ENCODE measurements at places on chromosomes 2 and 18. TPM values are rescaled to one million over a fixed set of nuclear protein-coding genes. Genes with fewer than 3 reads are reported as not detected.

DNA sequence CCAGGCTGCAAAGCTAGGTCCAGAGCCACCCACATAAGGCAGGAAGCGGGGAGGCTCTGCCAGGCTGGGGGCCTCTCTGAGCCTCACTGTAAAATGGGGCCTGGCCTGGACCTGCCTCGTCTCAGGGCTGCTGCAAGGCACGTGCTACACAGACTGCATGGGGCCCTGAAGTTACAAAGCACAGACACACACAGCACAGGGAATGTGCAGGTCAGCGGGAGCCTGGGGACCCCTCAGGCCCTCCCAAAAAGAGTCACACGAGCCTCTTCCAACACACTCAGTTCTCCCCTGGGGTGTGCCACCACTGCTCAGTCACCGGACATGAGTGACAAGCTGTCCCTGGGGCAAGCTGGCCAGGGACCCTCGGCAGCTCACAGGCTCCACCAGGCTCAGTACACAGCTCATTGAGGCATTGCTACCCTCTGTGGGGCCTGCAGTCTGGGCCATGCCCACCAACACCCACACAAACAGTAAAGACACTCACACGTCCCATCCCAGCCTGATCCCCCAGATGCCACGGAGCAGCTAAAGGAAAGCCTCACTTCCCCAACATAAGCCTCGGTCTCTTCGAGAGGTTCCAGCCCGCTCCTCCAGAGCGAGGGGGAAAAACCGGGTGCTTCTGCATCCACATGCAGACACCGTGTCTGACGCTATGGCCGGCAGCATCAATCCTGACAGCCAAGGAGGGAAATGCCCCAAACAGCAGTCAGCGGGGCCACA lies 33.7 kb downstream of the BOK start:
- no peak overlapping the region for H3K27ac ChIP-seq
- no peaks in the 10 kb centered on the region for H3K27me3 ChIP-seq
- H3K4me3 ChIP-seq = no peak overlapping the region
- no peaks in the 10 kb centered on the region for H3K4me1 ChIP-seq
- H3K36me3 ChIP-seq = peaks cover 38% of the 10 kb centered on the region

- H3K4me3 ChIP-seq = no peak overlapping the region
- no peaks in the 10 kb centered on the region for H3K27me3 ChIP-seq
- H3K36me3 ChIP-seq = no peaks in the 10 kb centered on the region
These were observed 55.6 kb downstream of the VIL1 start for GRCh38 chr2:218474527-218474926.

DNA sequence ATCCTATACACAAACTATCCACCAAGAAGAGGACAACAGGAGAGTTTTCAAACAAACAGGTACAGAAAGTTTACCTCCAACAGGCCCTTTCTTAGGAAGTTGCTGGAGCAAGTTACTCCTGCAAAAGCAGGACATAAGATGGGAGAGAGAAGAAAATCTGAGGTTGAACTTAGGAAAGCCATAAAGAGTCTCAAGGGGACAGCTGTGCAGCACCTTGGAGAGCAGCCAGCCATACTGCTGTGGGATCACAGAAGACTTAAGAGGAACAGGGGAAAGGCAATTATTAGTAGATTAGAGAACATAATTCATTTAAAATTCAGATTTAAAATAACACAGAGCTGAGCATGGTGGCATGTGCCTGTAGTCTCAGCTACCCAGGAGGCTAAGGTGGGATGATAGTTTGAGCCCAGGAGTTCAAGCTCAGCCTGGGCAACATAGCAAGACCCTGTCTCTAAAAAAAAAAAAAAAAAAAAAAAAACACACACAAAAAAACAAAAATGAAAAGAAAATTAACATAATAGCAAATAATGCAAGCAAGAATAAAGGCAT lies 148.1 kb upstream of the SIX3 start:
- H3K27me3 ChIP-seq = no peaks in the 10 kb centered on the region
- H3K27ac ChIP-seq = no peak overlapping the region
- no peaks in the 10 kb centered on the region for H3K4me1 ChIP-seq
- H3K4me3 ChIP-seq = no peak overlapping the region
- no peak for DNase-seq

DNA sequence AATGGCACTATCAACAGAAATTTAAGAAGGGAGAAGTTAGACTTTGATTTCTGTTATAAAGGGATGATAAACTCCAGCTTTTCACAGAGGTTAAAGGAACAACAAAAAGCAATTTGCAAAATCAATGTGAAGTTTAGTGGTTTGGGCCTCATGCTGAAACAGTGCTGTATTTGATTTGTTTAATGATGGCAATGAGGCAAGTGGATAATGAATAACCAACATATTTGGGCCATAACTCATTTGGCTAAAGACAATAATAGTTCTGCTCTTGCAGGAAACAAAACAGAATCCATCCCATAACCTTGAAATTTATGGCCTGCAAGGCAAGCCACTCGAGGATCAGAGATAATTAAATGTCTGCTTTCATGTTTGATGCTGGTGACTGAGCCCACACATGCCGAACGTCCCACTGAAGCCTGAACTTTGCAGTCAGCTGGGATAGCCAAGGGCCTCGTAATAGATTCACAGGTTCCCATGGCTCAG lies 56.5 kb downstream of the TPGS2 start:
- no peak overlapping the region for H3K27ac ChIP-seq
- H3K36me3 ChIP-seq = no peaks in the 10 kb centered on the region
- DNase-seq = no peak
- H3K27me3 ChIP-seq = no peaks in the 10 kb centered on the region
- no peak overlapping the region for H3K4me3 ChIP-seq
- no peaks in the 10 kb centered on the region for H3K4me1 ChIP-seq

- H3K4me1 ChIP-seq = no peaks in the 10 kb centered on the region
- H3K27ac ChIP-seq = no peak overlapping the region
- H3K27me3 ChIP-seq = no peaks in the 10 kb centered on the region
- no peak for DNase-seq
These were observed 753.9 kb downstream of the RNF144A start for GRCh38 chr2:7670905-7671641.

DNA sequence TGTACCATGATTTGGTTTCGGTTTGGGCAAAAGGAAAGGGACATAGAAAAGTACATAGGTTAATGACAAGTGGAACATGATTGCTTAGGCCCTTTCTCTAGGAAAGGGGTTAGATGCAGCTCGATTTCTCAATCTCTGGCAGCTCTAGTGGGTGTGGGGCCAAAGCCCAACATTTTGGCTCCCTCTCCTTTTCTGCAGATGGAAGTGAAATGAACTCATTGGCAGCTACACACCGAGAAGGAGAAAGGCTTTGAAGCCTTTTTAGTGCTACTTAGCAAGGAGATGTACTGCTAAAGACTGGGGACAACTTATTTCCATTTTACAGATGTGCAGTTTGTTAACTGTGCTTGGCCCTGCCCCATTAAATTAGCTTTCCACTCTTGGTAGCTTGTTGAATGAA lies 93.8 kb downstream of the LYPD6B start:
- H3K36me3 ChIP-seq = no peaks in the 10 kb centered on the region
- no peak overlapping the region for H3K4me3 ChIP-seq
- no peak overlapping the region for H3K27ac ChIP-seq
- no peaks in the 10 kb centered on the region for H3K27me3 ChIP-seq
- no peaks in the 10 kb centered on the region for H3K4me1 ChIP-seq

DNA sequence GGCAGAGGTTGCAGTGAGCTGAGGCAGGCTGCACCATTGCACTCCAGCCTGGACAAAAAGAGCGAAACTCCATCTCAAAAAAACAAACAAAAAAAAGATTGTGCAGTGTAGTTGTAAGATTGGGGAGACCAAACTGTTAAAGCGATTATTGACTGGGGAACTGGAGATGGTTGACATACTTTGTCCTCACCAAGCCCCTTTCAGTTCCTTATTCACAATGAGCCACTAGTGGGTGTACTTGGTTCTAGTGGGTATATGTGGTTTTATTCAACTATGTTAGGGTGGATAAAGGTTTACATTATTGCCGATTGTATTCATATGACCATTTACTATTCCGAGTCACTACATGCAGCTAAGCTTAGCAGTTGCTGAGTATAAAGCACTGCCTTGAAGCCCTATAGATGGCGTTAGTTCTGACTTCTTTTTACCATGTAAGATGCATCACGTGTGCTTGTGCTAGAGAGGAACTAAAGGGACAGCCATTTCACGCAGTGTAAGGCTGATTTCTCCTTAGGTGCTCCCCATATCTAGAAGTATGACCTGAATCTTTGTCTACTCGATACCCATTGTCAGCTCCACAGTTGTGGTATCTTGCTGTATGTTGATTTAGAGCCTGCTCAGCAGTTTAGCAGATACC lies 12.1 kb downstream of the EIF4E2 start:
- H3K4me1 ChIP-seq = no peaks in the 10 kb centered on the region
- H3K4me3 ChIP-seq = no peak overlapping the region
- H3K27ac ChIP-seq = no peak overlapping the region
- no peaks in the 10 kb centered on the region for H3K27me3 ChIP-seq
- peaks cover 73% of the 10 kb centered on the region for H3K36me3 ChIP-seq

- no peak overlapping the region for H3K4me3 ChIP-seq
- peaks cover 2% of the 10 kb centered on the region for H3K4me1 ChIP-seq
- H3K27ac ChIP-seq = no peak overlapping the region
- no peaks in the 10 kb centered on the region for H3K27me3 ChIP-seq
- H3K36me3 ChIP-seq = no peaks in the 10 kb centered on the region
These were observed 59.2 kb upstream of the ATL2 start for GRCh38 chr2:38436227-38436664.

GRCh38 chr2:25342372-25343186 lies 854 bp upstream of the DNMT3A start:
- peak overlapping the region; percentile 83 for H3K27ac ChIP-seq
- H3K27me3 ChIP-seq = no peaks in the 10 kb centered on the region
- peak overlapping the region; percentile 67 for H3K4me3 ChIP-seq
- H3K36me3 ChIP-seq = no peaks in the 10 kb centered on the region
- DNase-seq = no peak

DNA sequence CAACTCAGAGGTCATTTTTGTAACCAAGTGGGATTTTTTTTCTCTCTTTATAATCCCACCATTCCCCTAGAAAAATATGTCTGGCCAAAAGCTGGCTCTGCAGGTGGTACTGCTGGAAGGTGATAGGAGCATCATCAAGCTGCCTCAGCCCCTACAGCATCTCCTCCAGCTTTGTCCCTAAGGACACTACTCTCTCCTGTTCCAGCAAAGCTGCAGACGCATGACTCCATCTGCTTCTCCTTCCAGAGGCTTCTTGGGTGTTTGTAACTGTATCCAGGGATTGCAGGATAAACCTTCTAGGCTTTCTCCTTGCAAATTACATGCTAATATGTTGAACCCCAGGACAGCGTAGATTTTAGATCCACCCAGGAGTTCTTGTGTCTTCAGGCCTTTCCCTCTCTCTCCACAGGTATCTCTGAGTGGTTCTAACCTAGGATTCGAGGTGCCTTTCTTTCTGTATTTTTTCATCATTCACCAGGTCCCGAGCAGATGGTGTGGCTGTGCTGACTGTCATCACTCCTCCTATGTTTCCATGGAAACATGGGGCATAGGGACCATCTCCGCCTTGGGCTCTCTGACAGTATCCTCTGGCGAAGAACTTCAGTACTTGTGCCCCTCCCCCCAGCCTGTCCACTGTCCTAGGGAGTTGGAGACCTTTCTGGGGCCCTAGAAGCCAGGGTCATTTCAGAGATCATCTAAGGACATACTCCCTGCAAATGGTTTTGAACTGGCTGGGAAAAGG lies 34.3 kb downstream of the AFF3 start:
- H3K27me3 ChIP-seq = no peaks in the 10 kb centered on the region
- no peak overlapping the region for H3K27ac ChIP-seq
- H3K4me1 ChIP-seq = peaks cover 11% of the 10 kb centered on the region
- no peak for DNase-seq
- no peaks in the 10 kb centered on the region for H3K36me3 ChIP-seq

GRCh38 chr2:29628862-29629261 lies 292.5 kb downstream of the ALK start:
- no peak overlapping the region for H3K4me3 ChIP-seq
- no peak overlapping the region for H3K27ac ChIP-seq
- no peaks in the 10 kb centered on the region for H3K4me1 ChIP-seq
- H3K36me3 ChIP-seq = no peaks in the 10 kb centered on the region
- H3K27me3 ChIP-seq = no peaks in the 10 kb centered on the region
- no peak for DNase-seq

- no peaks in the 10 kb centered on the region for H3K27me3 ChIP-seq
- no peak overlapping the region for H3K4me3 ChIP-seq
- no peaks in the 10 kb centered on the region for H3K4me1 ChIP-seq
- H3K27ac ChIP-seq = no peak overlapping the region
These were observed 30.7 kb upstream of the IL1R1 start for GRCh38 chr2:102111823-102112222.

- H3K4me3 ChIP-seq = no peak overlapping the region
- no peak for DNase-seq
- H3K36me3 ChIP-seq = no peaks in the 10 kb centered on the region
- no peaks in the 10 kb centered on the region for H3K27me3 ChIP-seq
These were observed 276.9 kb upstream of the RAB6C start for GRCh38 chr2:129702416-129703176.

Gene MAL
- 71.0 TPM for total RNA-seq

Gene TACR1
- total RNA-seq = 8.3 TPM

Gene SIX2
- 16.7 TPM for total RNA-seq

Gene HAAO
- 5.9 TPM for total RNA-seq

Gene TUBA4B
- total RNA-seq = not detected

All from vagina (tissue), 2 donors.